CD4-positive, alpha-beta T cell treated with Interleukin-1 beta for 1 hour (primary cell): ENCODE measurements at places on chromosomes 16 and 17.

DNA sequence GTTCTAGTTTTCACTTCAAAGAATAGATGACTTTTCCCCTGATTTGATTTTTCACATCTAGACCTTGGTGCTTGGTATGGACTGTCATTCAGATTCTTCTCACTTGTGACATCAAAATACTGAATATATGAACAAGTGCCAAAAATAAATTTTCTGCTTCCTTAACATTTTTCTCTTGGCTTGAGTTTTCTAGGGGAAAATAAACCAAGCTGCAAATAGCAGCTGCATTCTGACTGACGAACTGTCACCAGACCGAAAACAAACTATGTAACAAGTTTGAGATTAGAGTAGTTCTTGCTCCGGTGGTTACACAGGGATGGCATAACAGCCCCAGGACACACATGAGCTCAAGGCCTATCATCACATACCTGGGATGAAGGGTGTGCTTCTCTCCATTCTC lies 345.7 kb downstream of the CNTNAP4 start:
- no peak for DNase-seq

- DNase-seq: no peak
Measured at GRCh38 chr17:19290066-19290705, 53.0 kb downstream of the EPN2 start.

GRCh38 chr16:83727751-83728352 lies 79.9 kb upstream of the HSBP1 start:
- no peak for DNase-seq

DNA sequence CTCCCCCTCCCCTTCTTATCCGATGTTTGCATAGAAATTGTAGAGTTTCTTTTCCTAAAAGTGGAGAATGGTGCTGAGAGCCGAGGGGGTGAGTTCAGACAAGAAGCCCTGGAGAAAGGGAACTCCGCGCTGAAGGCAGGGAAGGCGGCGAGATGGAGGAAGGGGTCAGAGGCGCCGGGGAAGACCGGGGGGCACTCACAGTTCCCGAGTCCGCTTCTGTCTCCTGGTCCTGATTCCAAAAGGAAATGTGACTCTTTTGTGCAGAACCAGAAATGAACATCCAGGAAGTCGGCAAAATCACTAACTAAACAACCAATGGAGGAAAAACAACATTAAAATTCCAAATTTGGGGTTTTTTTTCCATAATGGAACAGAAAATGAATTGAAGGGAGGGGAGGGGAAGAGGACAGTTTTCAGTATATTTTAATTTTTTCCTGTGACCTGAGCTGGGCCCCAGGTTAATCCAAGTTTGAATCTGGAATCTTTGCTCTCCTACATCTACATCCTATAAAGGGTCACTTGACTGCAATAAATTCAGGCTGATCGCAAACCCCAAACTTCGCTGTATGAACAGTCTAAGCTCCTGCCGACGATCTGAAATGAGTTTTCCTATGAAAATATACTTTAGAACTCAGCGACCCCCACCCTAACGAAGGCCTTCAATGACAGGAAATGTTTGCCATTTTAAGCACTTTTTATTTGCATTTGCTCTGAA lies 252.3 kb downstream of the C16orf95 start:
- DNase-seq: no peak

DNA sequence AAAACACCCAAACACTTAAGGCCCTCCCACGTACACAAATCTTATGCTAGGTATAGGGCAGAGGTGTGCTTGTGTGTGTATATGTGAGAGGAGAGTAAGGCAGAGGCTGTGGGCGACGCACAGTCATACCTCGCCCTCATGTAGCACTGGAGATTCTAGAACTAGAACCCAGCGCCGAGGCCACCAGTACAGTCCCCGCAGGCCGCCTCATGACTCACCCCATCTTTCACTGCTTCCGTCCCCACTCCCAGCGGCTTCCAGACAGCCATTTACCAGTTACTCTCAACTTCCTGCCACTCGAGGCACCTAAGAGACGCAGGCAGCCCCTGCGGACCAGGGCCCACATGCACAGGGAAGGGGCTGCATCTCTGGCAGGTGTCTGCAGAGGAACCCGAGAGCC lies 23.2 kb upstream of the CYTH1 start:
- DNase-seq: peak; percentile 63

DNA sequence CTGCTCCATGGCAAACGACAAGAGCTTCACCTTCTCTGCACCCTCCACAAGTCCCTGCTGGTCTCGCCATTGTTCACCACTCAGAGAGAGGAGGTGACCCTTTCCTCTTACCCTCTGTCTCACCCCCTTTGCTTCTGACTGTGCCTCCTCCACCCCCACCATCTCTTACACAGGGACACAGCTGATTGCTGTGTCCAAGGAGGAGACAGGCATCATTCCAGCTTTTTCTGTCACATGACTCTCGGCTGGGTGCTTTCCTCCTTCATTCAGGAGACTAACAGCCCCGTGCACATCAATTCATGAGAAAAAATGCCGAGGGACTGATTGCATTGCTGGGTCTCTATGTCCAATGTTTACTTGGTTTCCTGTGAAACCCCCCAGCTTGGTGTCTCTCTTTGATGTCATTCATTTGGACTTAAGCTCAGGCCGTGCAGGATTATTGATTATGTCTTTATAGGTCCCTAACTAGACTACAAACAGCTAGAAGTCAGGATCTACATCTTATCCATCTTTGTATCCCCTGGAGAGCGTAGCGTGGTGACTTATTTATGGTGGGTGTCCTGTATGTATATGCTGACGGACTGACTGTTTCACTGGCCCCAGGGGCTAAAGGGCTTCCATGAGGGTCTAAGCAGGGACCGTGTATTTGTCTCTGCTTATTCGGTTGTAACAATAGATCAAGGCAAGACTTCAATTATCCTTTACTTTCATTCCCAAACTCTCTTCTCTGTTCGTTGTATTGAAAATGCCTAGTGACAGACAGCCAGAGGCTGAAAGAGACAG lies 82.2 kb upstream of the CDH13 start:
- no peak for DNase-seq

- no peak for DNase-seq
Measured at GRCh38 chr17:37829592-37830123, 84.8 kb upstream of the HNF1B start.

GRCh38 chr17:28427371-28427770 lies 21.4 kb upstream of the SLC46A1 start:
- DNase-seq: no peak

DNA sequence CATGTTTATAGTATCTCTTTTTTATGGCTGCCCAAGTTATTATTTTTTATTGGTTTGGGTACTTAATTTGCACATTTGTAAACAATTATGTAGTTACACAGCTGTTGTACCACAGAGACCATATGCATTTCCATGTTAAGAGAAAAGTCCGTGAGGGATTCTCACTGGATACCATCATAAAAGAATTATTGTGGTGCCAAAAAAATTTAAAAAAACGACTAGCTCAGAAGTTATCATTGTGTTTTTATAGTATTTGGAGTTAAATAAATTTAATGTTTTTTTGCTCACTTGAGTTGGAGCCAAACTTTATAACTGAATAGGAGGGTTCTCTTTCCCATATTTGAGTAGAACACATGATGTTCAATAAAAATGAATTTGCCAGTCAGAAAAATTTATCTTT lies 618.7 kb downstream of the WWOX start:
- no peak for DNase-seq

- peak; percentile 52 for DNase-seq
Measured at GRCh38 chr17:76598004-76598439, 12.4 kb upstream of the ST6GALNAC2 start.

DNA sequence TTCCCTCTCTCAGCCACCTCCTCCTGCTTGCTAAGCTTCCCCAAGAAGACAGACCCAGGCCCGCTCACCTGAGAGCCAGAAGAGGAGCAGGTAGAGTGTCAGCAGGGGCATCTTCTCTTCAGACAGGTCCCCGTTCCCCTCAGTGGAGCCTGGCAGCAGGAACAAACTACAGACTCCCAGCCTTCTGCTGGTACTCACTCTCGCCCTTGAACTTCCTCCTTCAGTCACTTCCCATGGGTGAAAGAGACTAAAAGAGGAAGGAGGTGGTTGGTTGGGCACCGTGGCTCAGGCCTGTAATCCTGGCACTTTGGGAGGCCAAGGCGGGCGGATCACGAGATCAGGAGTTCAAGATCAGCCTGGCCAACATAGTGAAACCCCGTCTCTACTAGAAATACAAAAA lies at the start of gene CD300LF:
Gene CD300LF, minus strand, starts transcription at position 168 of the 400 bp plus-strand sequence. Its CDS starts 57 bp downstream, at position 111.
- DNase-seq: no peak

GRCh38 chr17:79045842-79046196 lies 21.9 kb downstream of the C1QTNF1 start:
- peak; percentile 54 for DNase-seq

- no peak for DNase-seq
Measured at GRCh38 chr17:50003911-50004310, 8.9 kb upstream of the DLX3 start.

- DNase-seq: no peak
Measured at GRCh38 chr16:15572329-15573001, 70.5 kb downstream of the MARF1 start.

GRCh38 chr17:47698749-47699535 lies 5.0 kb downstream of the TBKBP1 start:
- DNase-seq: peak; percentile 82

DNA sequence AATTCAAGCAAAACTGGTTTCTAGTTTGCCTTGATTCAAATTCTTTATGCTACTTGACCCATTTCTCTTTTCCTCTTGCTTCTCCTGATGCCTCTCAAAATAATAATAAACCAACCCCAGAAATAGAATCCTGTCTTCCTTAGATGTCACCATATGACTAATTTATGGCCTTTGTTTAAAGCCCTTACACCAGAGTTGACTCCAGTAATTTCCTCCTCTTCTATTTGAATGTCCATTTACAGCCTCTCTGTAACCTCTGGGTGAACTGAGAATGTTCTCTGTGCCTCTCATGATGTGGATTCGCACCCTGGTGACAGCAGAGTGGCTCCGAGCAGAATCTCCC lies 31.5 kb downstream of the ZFHX3 start:
- no peak for DNase-seq

DNA sequence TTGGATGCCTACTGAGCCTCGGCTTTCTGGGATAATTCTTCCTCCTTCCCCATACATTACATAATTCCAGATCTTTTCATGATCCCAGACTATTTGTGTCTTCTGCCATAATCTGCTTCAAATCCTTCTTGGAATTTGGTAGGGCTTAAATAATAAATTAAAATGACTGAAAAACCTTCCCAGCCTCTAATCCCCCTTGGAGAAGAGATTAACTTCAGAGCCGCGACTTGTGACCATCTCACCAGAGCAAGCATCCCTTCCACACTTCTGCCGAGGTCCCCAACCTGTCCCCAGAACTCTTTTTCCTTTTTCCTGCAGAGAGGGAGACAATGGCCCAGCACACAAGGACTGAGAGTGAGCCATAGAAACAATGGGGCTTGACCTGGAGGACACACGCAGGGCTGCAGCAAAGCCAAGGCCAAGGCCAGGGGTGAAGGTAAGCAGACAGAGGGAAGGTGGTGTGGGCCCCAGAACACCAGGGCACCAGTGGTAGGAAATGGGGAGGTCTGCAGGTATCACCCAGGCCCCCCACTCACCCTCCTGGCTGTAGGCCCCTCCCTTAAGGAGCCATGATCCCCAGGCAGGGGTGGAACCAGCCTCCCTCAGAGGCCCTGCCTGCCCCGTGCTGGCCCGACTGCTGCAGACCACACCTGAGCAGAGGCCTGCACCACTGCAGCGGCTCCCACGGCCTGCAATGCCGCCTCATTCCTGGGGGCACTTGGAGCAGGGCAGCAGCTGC lies 9.6 kb upstream of the BCAR1 start:
- DNase-seq: no peak
